A549 treated with AZD2906 at 1 μM for 4 hours (cell line): ENCODE measurements at places on chromosomes 3 and 15. TPM values are rescaled to one million over a fixed set of nuclear protein-coding genes. Genes with fewer than 3 reads are reported as not detected.

FOXB1 gene
- not detected in 5 replicates for total RNA-seq

ANKRD63 gene
- 0.24 to 0.43 TPM (median 0.33 TPM) in 5 replicates for total RNA-seq

CHRFAM7A gene
- 4.4 to 7.5 TPM (median 6.5 TPM) in 5 replicates for total RNA-seq

PIERCE2 gene
- total RNA-seq = 3.9 to 4.8 TPM (median 4.1 TPM) in 5 replicates

IGSF10 gene
- total RNA-seq = 0.24 to 0.49 TPM (median 0.32 TPM) in 5 replicates

B3GALNT1 gene
- total RNA-seq = 0.17 to 0.39 TPM (median 0.22 TPM) in 5 replicates

CKMT1B gene
- total RNA-seq = 2.7 to 4.4 TPM (median 3.4 TPM) in 5 replicates

CIB1 gene
- 179 to 224 TPM (median 221 TPM) in 5 replicates for total RNA-seq

GRIP2 gene
- 0.53 to 1.4 TPM (median 1.3 TPM) in 5 replicates for total RNA-seq

SLCO2A1 gene
- 0.15 to 0.41 TPM (median 0.22 TPM) in 5 replicates for total RNA-seq

RARRES1 gene
- total RNA-seq = 8.0 to 11.8 TPM (median 9.8 TPM) in 5 replicates

WNT5A gene
- total RNA-seq = 0.59 to 1.3 TPM (median 0.95 TPM) in 5 replicates

CTXND1 gene
- total RNA-seq = 0.01 TPM in 3 of 5 replicates, not detected in the others

MNS1 gene
- 1.9 to 3.4 TPM (median 2.6 TPM) in 5 replicates for total RNA-seq

TMEM266 gene
- total RNA-seq = 0.17 to 0.33 TPM (median 0.24 TPM) in 5 replicates
